ENCODE measurements at places on chromosomes 6 and 20.

DNA sequence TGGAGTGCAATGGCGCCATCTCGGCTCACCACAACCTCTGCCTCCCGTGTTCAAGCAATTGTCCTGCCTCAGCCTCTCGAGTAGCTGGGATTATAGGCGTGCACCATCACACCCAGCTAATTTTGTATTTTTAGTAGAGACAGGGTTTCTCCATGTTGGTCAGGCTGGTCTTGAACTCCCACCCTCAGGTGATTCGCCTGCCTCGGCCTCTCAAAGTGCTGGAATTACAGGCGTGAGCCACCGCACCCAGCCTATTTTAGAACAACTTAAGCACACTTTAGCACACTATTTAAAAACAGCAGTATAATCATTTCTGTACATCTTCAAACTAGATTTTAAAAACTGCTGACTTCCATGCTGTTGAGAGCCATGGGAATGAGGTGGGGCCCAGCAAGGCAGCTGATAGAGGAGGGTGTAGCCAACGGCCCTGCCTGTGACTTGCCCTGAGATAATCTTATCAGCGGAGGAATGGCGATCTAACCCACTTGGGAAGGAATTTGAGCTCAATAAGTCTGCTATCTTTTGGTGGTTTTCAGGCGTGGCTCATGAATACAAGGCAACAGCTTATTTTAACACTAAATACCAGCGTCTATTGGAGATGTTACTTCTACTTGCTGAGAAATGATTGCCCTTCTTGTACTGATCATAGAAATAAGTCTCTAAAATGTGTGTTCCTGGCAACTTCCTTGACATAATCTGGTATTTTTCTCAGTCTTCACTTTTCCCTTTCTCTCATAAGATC, 12.1 kb downstream of the ZDHHC14 start:
- no peak for DNase-seq

- DNase-seq = no peak
These were observed 154.6 kb upstream of the TSHZ2 start for GRCh38 chr20:52817511-52817910.

DNA sequence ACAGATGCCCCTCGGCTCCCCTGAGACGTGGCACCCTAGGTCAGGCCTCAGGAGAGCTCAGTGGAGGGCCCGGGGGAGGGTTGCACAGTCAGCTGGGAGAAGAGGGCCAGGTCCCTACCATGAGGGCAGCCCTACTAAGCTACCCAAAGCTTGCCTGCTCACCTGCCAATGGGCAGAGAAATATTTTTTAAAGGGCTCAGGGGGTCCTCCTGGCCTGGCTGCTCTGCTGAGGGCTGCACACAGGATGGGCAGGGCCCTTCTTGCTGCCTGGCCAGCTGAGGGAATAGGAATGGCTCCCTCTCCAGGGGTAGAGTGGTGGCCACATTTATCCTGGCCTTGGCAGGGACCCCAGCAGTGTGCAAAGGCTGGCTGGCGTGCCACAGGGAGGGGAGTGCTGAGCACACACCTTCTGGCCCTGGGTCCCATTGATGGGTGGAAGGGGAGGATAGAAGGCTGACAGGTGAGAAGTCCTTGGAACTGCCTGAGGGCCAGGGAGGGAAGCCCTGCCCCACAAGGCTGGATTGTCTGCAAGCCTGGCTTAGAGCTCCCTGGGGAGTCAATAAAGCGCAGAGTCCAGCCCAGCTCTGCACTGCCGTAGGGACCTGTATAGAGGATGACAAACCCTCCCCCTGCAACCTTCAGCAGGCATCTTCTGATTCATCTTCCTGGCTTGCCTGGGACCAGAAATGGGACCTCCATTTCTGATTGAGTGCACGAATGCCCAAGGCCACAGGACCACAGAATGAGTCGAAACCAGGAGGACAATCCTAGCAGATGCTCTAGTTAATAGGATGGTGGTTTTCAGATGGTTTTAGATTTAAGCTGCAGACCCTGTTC, 62.1 kb downstream of the NOL4L start:
- DNase-seq = no peak

DNA sequence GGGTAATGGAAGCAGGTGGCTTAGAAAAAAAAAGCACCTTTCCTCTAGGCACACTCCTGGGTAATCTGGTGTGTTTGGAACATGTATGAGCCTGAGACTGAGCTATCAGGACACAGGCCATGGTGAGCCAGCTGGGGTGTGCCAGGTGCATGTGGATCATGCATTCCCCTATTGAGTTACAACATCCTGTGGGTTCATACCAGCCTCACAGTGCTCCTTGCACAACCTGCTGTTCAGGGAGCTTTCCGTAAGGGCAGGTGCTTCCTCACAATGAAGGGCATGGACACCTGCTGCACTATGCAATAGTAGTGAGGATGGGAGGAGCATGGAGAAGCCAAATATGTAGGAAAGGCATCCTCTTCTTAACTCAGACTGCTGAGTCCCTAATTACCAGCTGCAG, 197.2 kb upstream of the SUPT3H start:
- no peak for DNase-seq

- DNase-seq = no peak
These were observed 28.9 kb upstream of the MTRF1L start for GRCh38 chr6:153031335-153031955.

DNA sequence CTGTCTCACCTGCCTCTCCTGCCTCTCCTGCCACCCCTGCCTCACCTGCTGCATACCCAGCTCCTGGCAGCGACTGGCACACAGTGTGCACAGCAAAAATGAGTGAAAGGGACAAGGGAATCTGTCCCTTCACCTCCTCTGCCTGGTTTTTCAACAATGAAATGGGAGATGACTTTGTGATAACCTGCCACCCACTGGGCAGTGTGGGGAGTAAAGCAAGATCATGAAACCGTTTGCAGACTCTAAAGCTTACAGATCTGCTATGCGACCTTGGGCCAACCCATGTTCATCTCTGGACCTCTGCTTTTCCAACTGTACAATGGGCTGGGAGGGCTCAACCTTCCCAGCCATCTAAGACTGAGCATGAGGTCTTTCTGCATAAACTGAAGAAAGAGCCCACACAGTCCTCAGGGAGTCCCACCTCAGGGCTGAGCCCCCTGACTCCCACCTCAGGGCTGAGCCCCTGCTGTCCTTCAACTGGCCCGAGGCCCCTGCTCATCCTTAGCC, 81.1 kb downstream of the RIPOR3 start:
- DNase-seq = no peak

Data from NCI-H1436 treated with DMSO at 0.1 percent for 48 hours (cell line).